Stimulated activated CD4-positive, alpha-beta T cell treated with anti-CD3 and anti-CD28 coated beads, Interleukin-15, amount 100 ng/mL, for 48 hours (primary cell): ENCODE measurements at places on chromosomes 2 and 18.

- no peak for DNase-seq
Observed at GRCh38 chr2:33137331-33137730, 190.6 kb downstream of the LTBP1 start.

DNA sequence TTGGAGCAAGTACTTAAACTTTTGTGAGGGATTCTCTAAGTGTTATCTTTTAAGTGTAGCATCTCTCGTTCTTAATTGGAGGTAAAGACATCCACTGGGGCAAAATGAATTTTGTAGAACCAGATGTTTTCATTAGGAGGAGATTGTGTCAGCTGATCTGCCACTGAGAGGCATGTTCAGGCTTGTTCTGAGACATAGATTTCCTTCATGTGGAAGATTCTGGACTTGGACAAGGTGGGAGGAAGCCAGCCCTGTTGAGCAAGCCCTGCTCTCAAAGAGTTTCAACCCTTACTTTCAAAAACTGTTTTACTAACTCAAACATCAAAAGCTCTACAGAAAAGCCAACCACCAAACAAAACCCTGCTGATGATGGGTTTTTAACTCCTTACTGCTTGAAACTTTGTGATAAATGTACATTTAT lies 6.5 kb downstream of the MAP4K4 start:
- DNase-seq: no peak

- DNase-seq: no peak
Observed at GRCh38 chr2:191066197-191066918, 52.4 kb upstream of the STAT1 start.

GRCh38 chr2:217079165-217079564 lies 219.3 kb upstream of the TNP1 start:
- DNase-seq: no peak

GRCh38 chr2:164920430-164920829 lies 34.9 kb downstream of the SLC38A11 start:
- DNase-seq: no peak

GRCh38 chr2:22691666-22692065 lies 693.3 kb upstream of the KLHL29 start:
- no peak for DNase-seq

- DNase-seq: no peak
Observed at GRCh38 chr2:40512256-40512655, 60.4 kb upstream of the SLC8A1 start.

DNA sequence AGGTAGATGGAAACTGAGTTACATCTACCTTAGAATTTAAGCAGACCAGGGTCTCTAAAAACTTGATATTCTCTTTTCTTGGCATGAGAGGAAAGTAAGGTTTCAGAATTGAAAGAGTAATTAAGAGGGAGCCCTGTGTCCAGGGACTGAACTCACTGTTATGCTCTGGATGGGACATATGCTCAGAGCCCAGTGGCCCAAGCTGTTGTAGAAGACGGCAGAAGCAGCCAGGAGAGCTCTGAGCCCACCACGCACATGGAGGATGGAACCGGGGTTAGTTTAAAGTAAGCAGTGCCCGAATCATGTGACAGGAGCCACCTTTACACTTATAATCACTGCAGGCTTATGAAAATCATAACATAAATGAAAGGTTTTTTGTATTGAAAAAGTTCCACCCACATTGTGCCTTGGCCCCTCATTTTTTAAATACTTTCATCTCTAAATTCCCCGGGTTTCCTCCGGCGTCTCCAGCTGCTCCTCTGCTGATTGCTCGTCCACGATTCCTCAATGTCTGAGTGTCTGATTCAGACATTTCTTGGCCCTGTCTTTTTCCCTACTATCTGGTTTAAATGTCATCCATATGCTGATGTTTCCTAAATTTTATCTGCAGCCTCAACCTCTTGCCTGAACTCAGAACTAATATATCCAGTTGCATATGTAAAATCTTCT lies 36.1 kb upstream of the SPTBN1 start:
- DNase-seq: no peak

DNA sequence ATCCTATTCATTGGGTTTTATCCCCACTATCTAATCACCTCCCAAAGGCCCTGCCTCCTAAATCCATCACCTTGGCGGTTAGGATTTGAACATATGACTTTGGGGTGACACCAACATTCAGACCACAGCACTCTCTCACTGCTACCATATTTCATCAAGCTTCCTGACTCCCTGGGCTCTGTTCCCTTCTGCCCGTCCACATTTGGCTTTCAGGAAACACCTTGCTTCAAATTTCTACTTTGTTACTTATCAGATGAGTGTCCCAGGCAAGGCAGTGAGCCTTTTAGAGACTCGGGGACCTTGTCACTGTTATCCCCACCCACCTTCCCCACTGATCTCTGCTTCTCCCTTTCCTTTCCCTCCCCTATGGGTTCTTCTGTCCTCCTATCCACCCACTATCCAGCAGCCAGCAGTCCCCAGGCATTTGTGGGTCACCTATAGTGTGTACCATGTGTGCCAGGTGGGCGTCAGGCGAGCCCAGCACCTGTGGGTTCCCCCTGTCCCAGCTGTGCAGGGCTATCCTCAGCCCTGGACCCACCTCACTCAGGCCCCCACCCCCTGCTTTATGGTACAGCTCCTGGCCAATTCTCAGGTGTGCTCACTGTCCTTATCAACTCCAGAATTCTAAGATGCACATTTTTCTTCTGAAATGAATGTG lies 230.9 kb downstream of the LOXHD1 start:
- no peak for DNase-seq

DNA sequence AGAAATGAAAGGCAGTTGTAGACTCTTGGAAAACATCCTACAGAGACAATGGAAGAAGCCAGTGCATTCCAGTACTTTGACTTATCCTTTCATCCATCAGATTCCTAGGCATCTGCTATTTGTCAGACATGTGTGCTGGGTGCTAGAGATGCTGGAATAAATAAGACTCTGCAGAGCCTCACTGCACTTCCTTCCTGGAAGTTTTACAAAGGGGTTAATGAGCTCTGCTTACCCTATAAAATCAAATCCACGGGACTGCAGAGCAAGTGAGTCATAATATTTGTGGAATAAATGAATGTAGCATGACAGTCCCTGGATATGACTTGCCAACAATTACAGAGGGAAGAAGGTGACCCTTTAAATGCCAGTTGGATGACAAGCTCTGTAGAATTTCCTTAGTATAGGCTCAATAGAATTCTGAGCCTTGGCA lies 52.7 kb upstream of the NPAS2 start:
- no peak for DNase-seq

DNA sequence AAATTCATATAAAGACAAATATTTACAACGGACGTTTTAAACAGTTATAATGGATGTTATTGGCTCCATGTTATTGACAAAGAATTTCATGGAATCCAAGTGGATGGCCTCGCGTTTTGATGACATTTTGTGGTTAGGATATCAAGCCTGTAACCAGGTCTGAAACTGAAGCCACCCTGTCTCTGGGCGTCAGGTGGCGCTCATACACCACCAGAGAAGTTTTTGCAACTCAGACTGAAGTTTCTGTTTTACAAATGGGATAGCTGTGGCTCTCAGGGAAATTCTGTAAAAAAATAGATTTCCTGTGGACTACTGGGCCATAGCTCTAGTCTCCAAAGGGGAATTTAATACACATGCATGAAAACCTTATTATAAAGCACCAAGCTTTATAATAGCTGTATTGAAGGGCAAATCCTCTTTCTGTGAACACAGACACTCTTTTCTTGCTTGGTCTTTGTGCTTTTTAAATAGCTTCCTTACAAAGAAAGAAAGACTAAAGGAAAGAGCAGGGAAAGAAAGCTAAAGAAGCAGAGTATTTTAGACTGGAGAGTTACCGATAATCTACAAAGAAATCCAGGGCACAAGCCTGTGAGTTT lies 86.7 kb downstream of the C18orf54 start:
- peak; percentile 4 for DNase-seq

DNA sequence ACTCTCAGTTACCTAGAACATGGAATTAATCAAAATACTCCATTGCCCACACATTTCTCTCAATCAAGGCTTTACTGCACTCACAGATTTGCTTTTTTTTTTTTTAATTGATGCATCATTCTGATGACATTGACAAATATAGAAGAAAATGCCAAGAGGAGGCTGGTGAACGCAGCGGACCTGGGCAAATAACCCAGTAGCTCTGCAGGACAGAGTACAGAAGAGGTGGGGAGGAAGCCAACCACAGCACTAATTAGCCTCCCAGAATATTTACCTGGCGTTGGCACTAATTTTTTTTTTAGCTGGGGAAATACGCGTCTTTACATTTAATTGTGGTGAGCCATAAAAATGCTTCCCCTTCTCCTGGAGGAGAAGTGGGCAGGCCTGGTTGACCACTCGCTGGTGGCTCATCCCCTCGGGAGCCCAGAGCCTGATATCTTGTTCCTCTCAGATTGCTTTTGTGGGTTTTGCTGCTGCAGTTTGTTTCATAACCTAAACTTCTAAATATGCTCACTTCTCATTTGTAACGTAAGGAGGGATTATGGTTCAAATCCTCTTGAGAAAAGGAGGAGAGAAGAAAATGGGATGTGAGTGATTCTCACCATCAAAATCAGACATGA lies 165.8 kb upstream of the EPB41L3 start:
- no peak for DNase-seq

GRCh38 chr2:238916176-238916874 lies 68.4 kb downstream of the TWIST2 start:
- no peak for DNase-seq

DNA sequence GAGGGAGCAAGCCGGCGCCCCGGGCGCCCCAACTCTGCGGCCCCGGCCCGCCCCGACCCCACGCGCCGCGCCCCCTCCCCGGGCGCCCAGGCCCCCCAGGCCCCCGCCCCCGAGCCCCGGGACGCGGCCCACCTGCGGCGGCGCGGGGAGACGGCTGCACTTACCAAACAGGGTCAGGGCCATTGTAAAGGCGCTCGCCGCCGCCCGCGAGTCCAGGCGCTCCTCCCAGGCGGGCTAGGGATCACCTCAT lies 526 bp downstream of the CHN1 start:
- DNase-seq: no peak

GRCh38 chr2:140498360-140498759 lies 1632.5 kb downstream of the LRP1B start:
- no peak for DNase-seq

GRCh38 chr2:240946654-240947053 lies 40.5 kb downstream of the CROCC2 start:
- DNase-seq: no peak

DNA sequence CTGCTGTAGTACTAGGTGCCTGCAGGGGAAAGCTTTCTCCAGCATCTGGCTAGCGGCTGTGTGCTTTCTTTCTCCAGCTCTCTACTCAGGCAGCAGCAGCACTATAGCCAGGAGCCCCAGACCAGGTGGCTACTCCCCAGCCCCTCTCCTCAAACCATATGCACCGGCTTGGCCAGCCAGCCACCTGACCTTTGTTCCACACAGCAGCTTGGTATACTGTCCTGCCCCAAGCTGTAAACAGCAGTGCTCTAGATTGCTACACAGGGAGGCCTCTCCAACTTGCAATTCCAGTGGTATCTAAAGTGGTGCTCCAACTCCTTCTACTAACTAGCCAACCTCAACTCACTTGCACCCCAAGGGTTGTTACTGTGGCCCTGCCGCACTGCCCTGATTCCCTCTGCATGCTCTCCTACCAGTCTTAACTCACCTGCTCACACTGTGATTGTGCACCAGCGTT lies 19.6 kb downstream of the LDAH start:
- DNase-seq: no peak

DNA sequence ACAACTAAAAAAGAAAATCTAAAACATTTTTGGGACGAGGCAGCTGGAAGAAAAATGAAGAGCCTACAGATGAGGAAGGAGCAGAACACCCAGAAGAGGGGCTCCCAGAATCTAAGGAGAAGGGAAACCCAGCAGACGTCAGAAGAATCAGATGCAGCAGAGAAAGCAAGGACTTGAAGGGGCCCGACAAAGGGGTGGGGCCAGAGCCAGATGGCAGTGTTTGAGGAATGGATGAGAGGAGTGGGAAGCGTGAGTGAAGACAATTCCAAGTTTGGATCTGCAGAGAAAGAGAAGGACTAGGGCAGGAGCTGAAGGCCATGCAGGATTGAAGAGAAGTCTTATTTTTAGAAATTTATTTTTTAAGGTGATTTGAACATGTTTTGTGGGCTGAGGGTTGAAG lies 19.3 kb downstream of the PTMA start:
- DNase-seq: no peak

DNA sequence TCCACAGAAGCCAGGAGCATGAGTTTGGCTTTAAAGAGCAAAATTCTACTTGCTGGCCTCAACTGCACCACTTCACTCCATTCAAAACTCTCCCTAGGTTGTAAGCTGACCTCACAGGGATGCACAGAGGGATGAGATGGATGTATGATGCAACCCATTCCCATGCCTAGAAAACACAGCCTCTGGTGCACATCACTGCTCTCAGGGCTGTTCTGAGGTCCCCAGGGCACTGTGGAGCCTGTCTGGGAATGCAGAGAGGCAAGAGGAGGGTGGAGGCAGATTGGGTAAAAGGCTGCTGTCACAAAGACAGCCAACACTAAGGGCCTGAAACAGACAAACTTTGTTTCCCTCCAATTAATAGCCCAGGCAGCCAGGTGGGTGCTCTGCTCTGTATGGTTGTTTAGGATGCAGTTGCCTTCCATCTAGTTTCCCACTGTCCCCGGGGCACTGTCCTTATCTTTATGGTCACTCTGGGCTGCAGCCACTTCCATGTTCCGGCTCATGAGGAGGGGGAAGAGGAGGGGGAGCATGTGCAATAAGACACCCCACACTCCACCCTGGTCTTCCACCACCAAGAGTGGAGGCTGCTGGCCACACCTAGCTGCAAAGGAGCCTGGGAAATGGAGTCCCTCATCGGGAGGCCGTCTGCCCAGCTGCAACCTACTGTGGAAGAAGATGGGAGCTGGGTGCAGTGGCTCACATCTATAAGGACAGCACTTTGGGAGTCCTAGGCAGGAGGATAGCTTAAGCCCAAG lies 7.0 kb downstream of the GPR45 start:
- DNase-seq: no peak

DNA sequence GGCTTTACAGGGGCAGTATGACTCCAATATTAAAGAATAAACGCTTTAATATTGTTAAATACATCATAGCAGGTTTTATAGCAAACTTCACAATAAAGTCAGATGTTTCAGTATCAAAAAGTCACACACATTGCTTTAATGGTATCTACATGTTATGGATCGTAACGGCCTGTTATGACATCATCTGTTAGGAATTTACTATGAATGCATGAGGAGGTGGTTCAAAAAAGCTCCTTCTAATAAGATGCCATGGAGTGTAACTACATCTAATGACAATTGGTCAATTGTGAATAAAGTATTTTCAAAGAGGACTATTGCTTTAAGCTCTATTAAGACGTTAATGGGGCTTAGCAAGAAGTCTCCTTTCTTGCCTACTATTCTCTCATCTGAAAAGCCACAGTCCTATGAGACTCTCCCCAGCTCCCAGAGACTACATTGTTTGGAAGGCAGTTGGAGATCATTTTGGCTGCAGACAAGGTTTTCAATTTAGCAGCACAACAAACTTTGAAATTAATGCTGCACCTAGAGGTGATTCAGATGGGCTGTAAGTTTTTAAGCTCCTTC lies 300.7 kb upstream of the MEIS1 start:
- DNase-seq: no peak

GRCh38 chr2:165268754-165269153 lies 29.5 kb downstream of the SCN2A start:
- DNase-seq: no peak
